NCI-H146 (cell line): ENCODE measurements at places on chromosomes 4 and X.

- no peak for DNase-seq
Measured at GRCh38 chr4:124694306-124694705, 18.2 kb downstream of the ANKRD50 start.

DNA sequence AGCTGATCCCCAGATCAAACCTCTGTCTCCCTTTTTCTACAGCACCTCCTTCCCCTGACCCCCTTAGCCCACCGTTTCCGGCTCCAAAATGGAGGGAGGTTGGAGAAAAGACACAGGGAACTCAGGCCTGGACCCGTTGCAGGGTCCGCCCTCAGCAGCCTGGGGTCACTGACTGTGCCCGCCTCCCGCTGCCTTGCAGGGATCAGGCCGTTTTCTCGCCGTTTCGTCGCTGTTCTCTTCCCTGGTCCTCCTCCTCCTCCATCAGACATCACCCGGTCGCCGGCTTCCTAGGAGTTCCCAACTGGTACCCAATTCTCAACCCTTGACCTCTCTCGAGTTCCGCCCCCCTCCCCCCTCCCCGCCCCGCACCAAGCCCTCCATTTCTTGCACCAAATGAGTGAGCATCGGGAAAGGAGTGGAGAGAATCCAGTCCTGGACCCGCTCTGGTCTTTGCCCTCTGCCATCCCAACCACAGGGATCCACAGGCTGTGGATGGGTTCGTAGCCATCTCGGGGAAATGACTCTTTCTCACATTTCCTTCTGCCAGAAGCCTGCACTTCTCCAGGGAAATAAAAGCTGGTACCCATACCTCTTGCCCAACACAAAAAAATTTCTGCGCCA lies 493 bp downstream of the TCEAL5 start:
- peak; percentile 26 for DNase-seq

GRCh38 chr4:102322736-102323135 lies 22.5 kb downstream of the SLC39A8 start:
- no peak for DNase-seq

GRCh38 chrX:33465137-33465536 lies 253.8 kb upstream of the DMD start:
- DNase-seq, result no peak

GRCh38 chr4:128565565-128566186 lies 243.8 kb upstream of the JADE1 start:
- DNase-seq, result peak; percentile 0

DNA sequence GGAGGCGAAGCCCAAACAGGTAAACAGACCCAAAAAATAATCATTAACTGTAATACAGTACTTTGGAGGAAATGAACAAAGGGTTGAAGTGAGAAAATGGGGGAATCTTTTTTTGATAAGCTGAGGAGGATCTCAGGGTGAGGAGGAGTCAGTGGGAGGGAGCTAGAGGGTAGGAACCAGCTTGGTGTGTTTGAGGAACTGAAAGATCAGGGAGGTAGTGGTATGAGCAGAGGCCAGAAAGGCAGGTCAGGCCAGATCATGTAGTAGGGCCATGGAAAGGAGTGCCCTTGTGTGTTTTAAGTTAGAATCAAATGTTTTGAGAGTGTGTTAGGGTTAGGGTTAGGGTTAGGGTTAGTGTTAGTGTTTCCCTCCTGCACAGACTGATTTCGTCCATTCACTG lies 48.8 kb downstream of the PPP2R2C start:
- DNase-seq, result no peak

GRCh38 chr4:79682161-79682560 lies 274.1 kb upstream of the GK2 start:
- no peak for DNase-seq

DNA sequence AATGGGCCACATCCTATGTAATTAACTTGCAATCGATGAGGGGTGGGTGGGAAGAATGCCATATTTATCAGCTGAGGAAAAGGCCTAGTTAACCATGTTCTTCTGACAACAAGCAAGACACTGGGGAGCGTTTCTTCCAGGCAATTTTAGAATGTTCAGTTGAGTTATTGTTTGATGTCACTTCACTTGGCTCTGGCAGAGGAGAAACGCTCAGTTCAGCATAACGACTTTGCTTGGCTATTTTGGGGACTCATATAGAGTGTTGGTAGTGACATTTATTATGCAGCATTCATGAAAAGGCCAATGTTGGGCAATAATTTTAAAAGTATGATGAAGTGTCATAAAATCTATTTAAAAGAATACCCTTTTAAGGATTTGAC lies 648 bp downstream of the SYNPO2 start:
- DNase-seq, result no peak

- DNase-seq, result peak; percentile 34
Measured at GRCh38 chr4:576991-577498, 950 bp upstream of the TMEM271 start.
